Activated T-cell treated with anti-CD3 and anti-CD28 coated beads for 48 hours (primary cell): ENCODE measurements at places on chromosomes 12 and 14.

DNA sequence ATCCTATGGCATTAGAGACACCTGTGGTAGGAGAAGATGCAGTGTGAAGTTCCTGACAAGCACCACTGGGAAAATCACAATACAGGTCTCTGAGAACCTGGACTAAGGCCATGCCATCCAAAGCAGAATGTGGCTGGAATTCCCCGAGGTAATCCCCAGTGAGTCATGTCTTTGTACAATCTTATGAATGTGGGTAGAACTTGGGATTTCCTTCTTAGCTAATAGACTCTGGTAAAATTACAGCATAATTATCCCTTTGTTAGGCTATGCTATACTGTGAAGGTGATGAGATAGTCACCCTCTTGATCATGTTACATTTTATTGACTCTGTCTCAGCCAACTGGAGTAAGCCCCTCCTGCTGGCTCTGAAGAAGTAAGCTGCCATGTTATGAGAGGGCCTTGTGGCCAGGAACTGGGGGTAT lies 224.3 kb upstream of the DCN start:
- no peak for DNase-seq

GRCh38 chr14:74859757-74860552 lies 16.0 kb downstream of the PROX2 start:
- DNase-seq, result no peak

DNA sequence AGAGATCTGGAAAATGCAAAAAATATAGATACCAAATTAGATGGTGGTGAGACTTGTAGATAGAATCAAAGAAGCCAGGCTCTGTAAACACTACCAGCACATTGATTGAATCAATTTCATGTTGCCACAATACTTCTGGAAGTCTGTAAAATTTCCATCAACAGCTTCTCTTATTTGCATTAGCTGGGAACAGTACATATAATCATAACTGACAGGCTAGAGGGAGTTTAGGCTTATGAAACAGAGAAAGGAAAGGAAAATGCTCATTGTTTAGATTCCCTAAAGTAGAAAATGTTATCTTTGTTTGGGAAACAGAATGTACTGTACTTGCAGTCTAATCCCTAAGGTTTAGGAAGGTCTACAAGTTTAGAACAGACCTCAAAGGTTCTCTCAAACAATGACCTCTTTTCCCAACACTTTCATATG lies 335.2 kb downstream of the CEP128 start:
- no peak for DNase-seq

DNA sequence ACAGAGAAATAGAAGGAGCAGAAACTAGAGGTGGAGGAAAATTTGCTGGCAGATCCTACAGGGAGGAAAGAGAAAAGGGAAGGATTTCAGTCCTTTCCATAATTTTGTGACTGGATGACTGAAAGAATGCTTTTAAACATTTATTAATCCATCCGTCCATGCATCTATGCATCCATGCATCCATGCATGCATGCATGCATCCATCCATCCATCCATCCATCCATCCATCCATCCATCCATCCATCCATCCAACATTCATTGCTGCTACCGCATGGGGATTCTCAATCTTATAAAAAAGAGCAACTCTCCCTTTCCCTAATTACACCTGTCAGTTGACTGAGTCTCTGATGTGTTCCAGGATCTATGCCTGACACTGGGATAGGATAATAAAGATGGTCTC lies 55.7 kb upstream of the NR2C1 start:
- no peak for DNase-seq

- DNase-seq, result no peak
Observed at GRCh38 chr12:115213538-115214016, 529.6 kb upstream of the TBX3 start.

DNA sequence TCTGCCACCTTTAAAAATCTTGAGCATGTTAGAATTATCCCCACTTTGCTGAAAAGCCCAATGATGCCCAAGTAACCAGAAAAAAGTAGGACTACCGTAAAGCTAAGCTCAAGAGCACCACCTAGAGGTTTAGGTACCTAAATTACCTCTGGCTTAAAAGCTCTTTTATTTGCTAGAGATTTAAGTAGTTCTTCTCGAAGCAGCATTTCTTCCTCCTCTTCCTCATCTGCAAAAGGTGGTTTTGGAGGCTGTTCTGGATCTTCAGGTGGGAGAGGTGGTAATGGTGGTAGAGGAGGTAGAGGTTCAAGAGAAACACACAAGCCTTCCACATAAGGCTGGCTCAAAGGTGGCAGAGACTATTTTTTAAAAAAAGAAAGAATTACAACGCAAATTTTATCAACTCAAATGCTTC lies 26.9 kb downstream of the ZFC3H1 start:
- no peak for DNase-seq

- DNase-seq, result no peak
Observed at GRCh38 chr12:105667973-105668743, 337.7 kb downstream of the C12orf75 start.

DNA sequence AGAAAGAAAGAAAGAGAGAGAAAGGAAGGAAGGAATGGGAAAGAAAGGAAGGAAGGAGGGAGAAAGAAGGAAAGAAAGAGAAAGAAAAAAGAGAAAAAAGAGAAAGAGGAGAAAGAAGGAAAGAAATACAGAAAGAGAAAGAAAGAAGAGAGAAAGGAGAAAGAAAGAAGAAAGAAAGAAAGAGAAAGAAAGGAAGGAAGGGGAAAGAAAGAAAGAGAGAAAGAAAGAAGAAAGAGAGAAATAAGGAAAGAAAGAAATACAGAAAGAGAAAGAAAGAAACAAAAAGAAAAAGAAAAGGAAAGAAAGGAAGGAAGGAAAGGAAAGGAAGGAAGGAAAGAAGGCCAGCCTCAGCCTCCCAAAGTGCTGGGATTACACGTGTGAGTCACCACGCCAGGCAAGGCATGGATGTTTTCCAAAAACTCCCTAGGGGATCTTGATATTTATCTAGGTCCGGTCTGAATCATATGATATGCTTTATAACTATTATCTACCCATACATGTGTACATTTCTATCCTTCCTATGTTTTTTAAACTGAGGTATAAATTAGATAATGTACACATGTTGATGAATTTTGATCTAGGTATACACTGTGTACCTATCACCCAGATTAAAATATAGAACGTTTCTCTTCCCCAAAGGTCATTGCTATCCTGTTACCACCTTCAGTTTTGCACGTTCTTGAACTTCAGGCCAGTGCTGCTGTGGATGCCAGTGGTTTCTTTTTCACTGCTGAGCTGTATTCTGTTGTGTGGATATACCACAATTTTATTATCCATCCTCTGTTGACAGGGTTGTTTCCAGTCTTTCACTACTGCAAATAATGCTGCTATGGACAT lies 177.9 kb downstream of the RBM19 start:
- DNase-seq, result no peak

DNA sequence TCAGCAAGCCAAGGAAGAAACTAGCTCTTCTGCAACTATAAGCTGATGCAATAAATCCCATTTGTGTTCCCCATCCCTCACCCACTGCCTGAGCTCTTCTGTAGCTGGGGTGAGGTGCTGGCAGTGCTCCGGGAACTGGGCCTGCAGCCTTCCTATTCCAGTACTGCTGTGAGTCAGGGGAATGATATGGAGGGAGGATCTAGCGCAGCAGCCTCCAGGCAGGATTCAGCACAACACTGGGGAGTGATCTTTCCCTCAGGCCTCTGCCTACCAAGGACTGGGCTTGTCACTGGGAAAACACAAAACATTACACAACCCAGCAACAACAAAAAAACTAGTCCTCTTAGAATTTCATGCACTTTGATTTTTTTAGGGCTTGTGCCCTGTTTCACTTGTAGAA lies 58.7 kb downstream of the ST8SIA1 start:
- no peak for DNase-seq

DNA sequence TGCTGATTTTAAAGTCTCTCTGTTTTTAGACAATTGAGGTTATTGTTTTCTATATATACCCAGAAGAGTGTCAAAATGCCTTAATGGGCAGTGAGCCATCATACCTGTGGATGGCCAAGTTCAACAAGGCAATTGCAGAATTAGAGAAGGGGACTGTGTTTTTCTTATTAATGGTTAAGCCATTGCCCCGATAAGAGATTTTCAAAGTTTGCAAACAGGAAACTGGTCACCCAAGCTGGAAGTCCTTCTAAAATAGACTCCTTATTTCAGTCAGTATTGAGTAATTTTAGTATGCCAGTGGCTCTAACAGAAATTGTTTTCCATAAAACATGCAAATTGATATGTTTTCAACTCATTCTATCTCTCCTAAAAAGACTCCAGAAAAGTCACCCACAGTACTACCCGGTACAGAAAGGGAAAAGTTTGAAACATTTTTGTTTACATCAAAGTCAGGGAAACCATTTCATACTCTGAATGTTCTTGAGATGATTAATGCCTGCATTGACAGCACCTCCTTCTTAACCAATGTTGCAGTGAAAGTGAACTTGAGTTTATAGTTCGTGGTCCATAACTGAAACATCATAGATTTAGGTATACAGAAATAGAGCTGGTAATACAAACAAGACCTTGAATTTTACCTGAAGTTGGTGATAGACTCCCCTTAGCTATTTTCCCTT lies 191.1 kb downstream of the TMX1 start:
- DNase-seq, result no peak

DNA sequence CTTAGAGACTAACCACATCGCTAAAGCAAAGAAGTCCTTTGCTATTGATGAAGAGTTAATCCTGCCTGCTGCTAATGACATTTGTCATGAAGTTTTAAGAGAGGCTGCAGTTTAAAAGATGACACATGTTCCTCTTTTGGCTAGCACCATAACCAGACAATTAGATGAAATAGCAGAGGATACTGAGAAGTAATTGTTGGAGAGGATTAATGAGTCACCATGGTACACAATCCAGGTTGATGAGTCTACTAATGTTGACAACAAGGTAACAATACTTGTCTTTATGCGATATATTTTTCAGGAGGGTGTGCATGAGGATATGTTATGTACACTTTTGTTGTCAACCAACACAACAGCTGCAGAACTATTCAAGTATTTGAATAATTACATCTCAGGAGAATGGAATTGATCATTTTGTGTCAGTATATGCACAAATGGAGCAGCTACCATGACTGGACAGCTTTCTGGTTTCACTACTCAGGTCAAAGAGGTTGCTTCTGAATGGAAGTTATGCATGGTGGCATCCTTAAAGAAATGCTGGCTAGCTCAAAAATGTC lies 56.7 kb downstream of the LRRIQ1 start:
- no peak for DNase-seq

DNA sequence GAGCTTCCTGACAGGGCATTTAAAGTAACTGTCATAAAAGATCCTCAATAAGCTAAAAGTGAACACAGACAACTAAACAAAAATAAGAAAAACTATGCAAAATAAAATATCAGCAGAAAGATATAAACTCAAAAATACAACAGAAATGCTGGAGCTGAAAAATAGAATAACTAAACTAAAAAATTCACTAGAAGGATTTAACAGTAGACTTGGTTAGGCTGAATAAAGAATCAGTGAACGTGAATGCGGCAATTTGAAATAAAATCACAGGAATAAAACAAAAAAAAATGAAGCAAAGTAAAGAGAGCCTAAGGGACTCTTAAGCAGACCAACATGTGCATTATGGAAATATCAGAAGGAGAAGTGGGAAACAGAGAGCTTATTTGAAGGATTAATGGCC lies 74.6 kb downstream of the EGLN3 start:
- no peak for DNase-seq

DNA sequence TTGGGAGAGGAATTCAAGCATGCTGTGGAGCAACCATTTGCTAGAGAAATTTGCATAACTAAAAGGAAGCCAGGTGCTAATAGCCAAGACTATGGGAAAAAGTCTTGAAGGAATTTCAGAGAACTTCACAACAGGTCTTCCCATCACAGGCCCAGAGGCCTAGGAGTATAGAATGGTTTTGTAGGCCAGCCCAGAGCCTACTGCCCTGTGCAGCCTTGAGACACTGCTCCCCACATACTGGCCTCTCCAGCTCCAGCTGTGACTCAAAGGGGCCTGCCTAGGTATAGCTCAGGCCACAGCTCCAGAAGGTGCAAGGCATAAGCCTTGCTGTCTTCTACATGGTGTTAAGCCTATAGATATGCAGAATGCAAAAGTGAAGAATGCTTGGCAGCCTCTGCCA lies 227.1 kb downstream of the SLC2A13 start:
- DNase-seq, result no peak

- no peak for DNase-seq
Observed at GRCh38 chr12:128793701-128794100, 30.1 kb downstream of the SLC15A4 start.

- DNase-seq, result no peak
Observed at GRCh38 chr14:55604488-55604887, 24.5 kb downstream of the KTN1 start.

- DNase-seq, result no peak
Observed at GRCh38 chr12:128796439-128797118, 27.2 kb downstream of the SLC15A4 start.

DNA sequence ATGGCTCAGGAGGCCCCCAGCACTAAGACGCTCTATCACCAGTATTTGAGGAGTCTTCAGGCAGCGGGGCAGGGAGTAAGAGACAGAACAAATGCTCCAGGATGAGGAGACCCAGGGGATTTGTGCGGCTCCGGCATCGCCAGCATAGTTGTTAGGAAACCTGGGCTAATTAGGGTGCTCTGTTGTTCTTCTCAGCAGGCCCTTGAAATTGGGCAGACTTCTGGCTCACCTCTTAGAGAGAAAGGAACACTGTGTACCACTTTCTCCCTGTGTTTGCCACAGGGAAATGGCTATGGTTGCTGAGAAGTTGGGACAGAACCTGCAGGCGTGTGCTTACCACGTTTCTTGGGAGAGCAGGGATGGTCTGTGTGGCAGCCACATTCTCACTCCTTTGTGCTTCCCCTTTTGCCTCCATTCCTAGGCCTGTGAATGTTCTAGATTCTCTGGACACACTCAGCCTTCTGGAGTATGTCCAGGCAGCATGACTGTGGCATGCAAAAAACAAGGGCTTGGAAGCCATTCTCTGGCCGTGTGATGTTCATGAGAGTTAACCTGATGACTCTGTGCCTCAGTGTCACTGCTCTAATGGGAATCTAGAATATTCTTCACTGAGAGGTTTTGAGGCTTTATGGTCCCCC lies 109.0 kb downstream of the CHST11 start:
- no peak for DNase-seq

GRCh38 chr12:84701041-84701440 lies 211.6 kb downstream of the SLC6A15 start:
- no peak for DNase-seq

DNA sequence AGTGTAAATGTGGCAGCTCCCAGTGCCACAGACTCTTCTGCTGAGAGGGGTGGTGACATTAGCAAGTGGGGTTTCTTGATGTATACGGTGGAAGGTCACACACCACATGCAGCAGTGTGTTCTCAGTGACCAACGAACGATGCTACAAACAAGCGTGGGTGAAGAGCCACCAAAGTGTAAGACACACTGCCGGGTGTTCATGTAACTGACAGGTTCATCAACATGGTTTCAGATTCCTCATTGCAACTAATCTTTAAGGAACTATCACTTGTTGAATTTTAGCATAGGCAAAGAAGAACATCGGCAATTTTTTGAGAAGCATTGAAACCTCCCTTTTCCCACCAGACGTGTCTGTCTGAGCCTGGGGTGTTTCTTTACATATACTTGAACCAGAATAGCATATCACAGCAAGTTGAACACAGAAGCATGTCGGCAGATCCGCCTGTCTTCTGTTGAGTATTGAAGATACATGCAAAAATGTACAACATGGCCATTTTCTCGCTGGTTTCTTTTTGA lies 58.8 kb downstream of the PPP2R5C start:
- DNase-seq, result no peak

GRCh38 chr14:21299562-21300130 lies 19.8 kb downstream of the RPGRIP1 start:
- DNase-seq, result no peak
